Osteoblast (primary cell): ENCODE measurements at places on chromosomes 2 and 18. TPM values are rescaled to one million over a fixed set of nuclear protein-coding genes. Genes with fewer than 3 reads are reported as not detected.

Gene FSHR
- 0.29 and 0.36 TPM in 2 replicates for total RNA-seq

Gene EGR4
- total RNA-seq: not detected in 2 replicates

Gene TTN
- under 0.01 TPM in 2 replicates for total RNA-seq

Gene RRM2
- total RNA-seq: 4.3 and 7.4 TPM in 2 replicates

Gene FAP
- 464 and 582 TPM in 2 replicates for total RNA-seq

Gene EML6
- 0.29 and 1.1 TPM in 2 replicates for total RNA-seq

Gene DSC2
- total RNA-seq: under 0.01 and 0.36 TPM in 2 replicates

Gene PTPRN
- under 0.01 and 1.2 TPM in 2 replicates for total RNA-seq

Gene PDIA6
- 245 and 291 TPM in 2 replicates for total RNA-seq

Gene TBR1
- total RNA-seq: under 0.01 TPM in 1 of 2 replicates, not detected in the other

Gene TRIM43
- total RNA-seq: not detected in 2 replicates

Gene CSRNP3
- 1.4 and 2.7 TPM in 2 replicates for total RNA-seq

Gene NEU2
- not detected in 2 replicates for total RNA-seq

Gene ALPP
- not detected in 2 replicates for total RNA-seq

Gene CENPO
- 8.0 and 9.1 TPM in 2 replicates for total RNA-seq

Gene KIAA2012
- total RNA-seq: under 0.01 TPM in 1 of 2 replicates, not detected in the other

Gene BBS5
- 5.8 and 9.1 TPM in 2 replicates for total RNA-seq

Gene GREB1
- total RNA-seq: 1.1 and 1.2 TPM in 2 replicates

Gene LRRTM1
- total RNA-seq: 0.29 TPM in 1 of 2 replicates, not detected in the other

Gene KCNG2
- not detected in 2 replicates for total RNA-seq

Gene AQP12A
- total RNA-seq: not detected in 2 replicates

Gene LYG2
- not detected in 2 replicates for total RNA-seq

Gene HAAO
- total RNA-seq: 0.72 and 1.8 TPM in 2 replicates

Gene EPB41L3
- 0.72 and 0.88 TPM in 2 replicates for total RNA-seq
